ENCODE measurements at places on chromosomes 12 and 14.

- no peak for DNase-seq
Observed at GRCh38 chr12:26396402-26396801, 201.0 kb downstream of the SSPN start.

GRCh38 chr14:98858561-98858960 is 413.4 kb downstream of the BCL11B start:
- no peak for DNase-seq

GRCh38 chr14:80615831-80616230 is 325.7 kb downstream of the CEP128 start:
- no peak for DNase-seq

DNA sequence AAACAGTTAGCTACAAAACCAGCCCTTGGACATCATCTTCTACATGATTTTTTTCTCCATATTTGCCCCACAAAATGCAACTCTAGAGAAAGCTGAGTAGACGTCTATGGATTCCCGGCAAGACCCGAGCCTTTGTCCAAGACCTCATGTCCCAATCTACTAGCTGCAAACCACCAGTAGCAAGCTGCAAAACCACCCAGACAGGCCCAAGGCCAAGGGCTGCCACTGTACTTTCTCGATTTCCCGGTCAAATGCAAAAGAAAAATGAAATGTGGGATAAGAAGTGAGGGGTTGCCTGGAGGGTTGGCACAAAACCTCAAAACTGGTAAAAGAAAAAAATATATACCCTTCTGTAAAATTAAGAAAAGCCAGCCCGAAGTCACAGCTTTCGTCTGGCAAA is 2.9 kb upstream of the SIX6 start:
- DNase-seq: no peak

DNA sequence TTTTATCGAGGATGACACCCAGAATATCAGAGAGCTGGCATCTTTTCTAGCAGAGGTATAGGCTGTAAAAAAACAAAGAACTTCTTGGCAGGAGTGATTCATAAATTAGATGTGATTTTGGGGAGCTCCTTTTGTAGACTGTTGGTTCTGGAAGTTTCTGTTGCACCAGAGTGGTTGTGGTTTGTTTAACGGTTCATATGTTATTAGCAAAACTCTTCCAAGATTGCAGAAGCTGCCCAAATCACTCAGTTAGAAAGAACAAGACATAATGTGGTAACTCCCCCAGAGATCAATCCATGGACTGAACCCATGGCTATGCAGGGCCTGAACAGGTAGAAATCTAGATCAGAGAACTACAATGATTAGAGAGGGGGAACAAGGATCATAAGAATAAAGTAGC is 6.7 kb upstream of the RNASE10 start:
- DNase-seq: no peak

DNA sequence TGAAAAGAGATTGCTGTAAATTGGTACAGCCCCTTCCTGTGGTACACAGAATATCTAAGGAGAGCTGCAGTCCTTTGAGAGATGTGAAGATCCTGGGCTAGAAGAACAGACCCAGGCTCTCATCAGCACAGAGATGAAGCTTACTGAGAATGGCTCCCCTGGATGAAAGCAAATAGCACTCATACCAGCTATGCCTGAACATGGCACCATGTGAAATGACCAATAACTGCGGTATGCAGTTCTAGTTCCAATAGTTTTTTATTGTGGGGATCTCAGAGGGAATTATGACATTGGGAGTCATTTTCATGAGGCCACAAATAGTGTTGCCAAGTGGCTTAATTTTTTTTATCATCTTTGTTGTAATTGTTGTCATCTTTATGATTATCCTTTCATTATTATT is 15.4 kb upstream of the TRHDE start:
- no peak for DNase-seq

DNA sequence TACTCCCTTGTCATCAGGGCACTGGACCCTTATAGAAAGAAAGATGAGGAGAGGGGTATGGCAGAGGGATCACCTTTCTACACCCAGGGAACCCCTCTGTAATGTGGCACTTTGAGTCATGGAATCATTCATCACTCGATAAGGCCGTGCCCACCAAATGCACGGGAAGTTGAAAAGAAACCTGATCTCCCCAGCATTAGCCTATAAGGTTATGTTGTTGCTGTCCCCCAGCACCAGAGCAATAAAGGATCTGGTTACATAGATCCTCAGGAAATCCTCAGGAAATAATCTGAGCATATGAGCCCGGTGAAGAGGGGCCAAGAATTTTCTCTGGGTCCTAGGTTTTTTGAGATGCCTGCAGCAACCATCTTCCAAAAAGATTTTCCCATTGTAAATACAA is 148.8 kb upstream of the CRY1 start:
- no peak for DNase-seq
